Myocyte (in vitro differentiated cells): ENCODE measurements at places on chromosomes 1 and 21. TPM values are rescaled to one million over a fixed set of nuclear protein-coding genes. Genes with fewer than 3 reads are reported as not detected.

DNA sequence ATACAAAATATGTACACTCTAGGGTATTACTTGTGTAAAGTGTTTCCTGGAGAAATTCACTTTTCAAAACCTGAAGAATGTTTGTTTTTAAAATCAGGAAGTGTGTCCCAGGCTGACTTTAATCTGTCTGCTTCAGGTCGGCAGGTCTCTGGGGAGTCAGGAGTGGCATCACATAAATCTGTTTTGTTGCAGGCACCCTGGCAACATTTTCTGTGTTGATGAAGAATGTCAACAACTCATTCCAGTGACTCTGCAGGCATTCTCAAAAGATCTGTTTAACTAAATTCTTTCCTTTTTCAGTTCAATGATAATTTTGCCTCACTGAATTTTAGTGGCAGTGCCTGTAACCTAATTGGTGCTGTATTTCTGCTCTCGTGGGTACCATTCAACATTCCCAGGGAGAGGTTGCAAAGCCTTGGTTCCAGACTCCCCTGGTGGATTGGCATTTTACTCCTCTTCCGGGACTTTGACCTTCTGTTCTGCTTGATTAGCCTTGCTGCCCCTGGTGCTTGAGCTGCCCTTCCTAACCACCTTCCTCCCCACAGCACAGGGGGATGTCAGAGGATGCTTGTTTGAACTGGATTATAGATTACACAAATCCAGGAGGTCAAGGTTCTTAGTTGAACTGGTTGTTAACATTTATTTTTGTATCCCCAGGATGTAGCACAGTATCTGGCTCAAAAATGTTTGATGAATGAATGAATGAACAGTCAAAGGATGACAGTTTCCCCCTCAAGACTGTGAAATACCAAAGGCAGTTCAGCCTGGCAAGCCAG lies 55.4 kb upstream of the LPGAT1 start:
- DNase-seq, result no peak

GRCh38 chr1:81498471-81499462 lies 302.0 kb upstream of the ADGRL2 start:
- no peak for DNase-seq

GRCh38 chr1:111513410-111514020 lies 10.1 kb upstream of the ADORA3 start:
- no peak for DNase-seq

GRCh38 chr1:147223740-147224615 lies 1.2 kb downstream of the FMO5 start:
- DNase-seq, result no peak

DNA sequence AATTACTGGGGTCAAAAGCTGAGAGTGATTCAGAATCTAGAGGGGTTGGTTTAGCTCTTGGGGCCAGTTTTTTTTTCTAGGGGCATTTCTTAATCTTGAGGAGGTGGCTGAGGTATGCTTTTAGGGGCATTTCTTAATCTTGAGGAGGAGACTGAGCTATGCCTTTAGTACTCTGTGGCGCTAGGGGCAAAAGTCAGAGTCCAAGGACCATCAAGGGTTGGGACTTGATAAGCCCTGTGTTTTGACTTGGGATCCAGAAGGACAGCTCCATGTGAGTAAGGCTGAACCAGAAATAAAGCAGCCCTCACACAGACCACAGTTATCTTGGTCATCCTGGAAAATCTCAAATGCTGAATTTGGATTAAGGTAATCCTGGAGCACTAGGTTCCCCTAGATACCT lies 3.9 kb upstream of the CNIH3 start:
- DNase-seq, result no peak

- DNase-seq, result no peak
Observed at GRCh38 chr1:52502789-52503188, 50.1 kb downstream of the TUT4 start.

GRCh38 chr21:15508554-15508953 lies 221.2 kb upstream of the USP25 start:
- no peak for DNase-seq

GRCh38 chr1:236292425-236292824 lies 10.7 kb upstream of the ERO1B start:
- DNase-seq, result no peak

- no peak for DNase-seq
Observed at GRCh38 chr1:244955661-244956060, 91.3 kb upstream of the HNRNPU start.

- no peak for DNase-seq
Observed at GRCh38 chr1:86750076-86750475, 45.7 kb downstream of the SH3GLB1 start.

- DNase-seq, result no peak
Observed at GRCh38 chr1:46188295-46189030, 9.8 kb downstream of the POMGNT1 start.

WDR47 gene
- 20.0 and 20.2 TPM in 2 replicates for total RNA-seq

HLX gene
- total RNA-seq, result 2.3 and 4.0 TPM in 2 replicates

OR6N1 gene
- not detected in 2 replicates for total RNA-seq

ATP1A4 gene
- 0.10 and 0.19 TPM in 2 replicates for total RNA-seq

FCRL4 gene
- not detected in 2 replicates for total RNA-seq

PLA2G5 gene
- not detected in 2 replicates for total RNA-seq

LCE1D gene
- not detected in 2 replicates for total RNA-seq

KCNN3 gene
- total RNA-seq, result 30.8 and 41.3 TPM in 2 replicates

SH2D1B gene
- total RNA-seq, result not detected in 2 replicates

SAMSN1 gene
- not detected in 2 replicates for total RNA-seq
